AG20443 (cell line): ENCODE measurements at places on chromosomes 16 and 17.
A peak's percentile ranks its signal among the peaks of the same experiment; 100 is the strongest.

- no peak for DNase-seq
Measured at GRCh38 chr16:11200592-11200991, 55.4 kb downstream of the SOCS1 start.

DNA sequence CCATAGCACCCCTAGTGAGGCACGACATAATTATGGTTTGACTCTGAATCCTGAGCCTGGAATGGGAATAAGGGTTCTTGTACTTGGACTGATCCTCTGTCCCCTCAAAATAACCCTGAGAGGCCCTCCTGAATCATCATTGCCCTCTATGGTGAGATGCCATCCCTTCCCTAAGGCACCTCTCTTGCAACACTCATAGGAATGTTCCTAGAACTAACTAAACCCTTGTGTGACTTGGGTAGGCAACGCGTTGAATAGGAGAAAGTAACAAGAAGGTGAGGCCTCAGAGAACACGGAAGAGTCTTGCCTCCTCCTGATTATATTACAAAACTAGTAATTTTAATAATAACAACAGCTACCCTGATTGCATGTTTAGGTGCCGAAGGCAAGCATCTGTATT, 189.1 kb upstream of the ANKFN1 start:
- no peak for DNase-seq

DNA sequence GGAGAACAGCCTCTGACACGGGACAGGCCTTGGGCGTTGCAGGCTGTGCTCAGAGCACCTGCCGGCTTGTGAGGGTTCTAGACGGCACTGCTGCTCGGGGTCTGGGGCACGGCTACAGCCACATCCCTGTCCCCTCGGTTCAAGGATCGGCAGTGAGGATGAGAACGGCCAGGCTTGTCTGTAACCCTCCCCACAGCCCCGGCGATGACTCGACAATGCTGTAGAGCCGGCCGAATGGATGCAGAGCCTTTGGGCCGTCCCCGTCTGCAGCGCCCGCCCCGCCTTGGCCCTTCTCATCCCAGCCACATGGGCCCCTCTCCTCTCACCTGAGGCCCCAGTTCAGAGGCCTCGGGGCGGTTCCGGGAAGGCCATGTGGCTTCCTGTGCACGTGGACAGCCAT, 49.0 kb upstream of the METRNL start:
- DNase-seq = no peak

GRCh38 chr16:22130528-22130927, 31.8 kb upstream of the SDR42E2 start:
- DNase-seq = no peak

- DNase-seq = no peak
Measured at GRCh38 chr17:16569358-16569712, 331 bp upstream of the ZNF287 start.

- no peak for DNase-seq
Measured at GRCh38 chr16:61320791-61321190, 715.4 kb downstream of the CDH8 start.

DNA sequence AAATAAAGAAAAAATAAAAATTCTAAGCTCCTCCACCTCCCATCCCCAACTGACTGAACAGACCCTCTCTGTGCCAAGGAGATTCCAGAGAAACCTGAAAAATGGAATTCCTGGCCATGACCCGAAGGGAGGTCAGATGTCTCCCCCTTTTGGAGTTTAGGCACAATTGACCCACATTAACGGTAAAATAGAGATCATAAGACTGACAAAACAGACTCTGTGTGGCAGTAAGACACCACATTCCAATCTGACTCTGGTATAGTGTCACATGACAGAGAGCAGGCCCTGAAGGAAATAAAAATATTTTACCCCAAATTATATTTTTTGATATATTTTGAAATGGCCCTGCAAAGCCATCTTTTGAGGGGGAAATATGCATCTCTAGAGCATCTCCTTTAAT, 115.1 kb upstream of the ZKSCAN2 start:
- no peak for DNase-seq

GRCh38 chr16:30535777-30536190, 1.1 kb upstream of the ZNF747 start:
- peak; percentile 90 for DNase-seq

DNA sequence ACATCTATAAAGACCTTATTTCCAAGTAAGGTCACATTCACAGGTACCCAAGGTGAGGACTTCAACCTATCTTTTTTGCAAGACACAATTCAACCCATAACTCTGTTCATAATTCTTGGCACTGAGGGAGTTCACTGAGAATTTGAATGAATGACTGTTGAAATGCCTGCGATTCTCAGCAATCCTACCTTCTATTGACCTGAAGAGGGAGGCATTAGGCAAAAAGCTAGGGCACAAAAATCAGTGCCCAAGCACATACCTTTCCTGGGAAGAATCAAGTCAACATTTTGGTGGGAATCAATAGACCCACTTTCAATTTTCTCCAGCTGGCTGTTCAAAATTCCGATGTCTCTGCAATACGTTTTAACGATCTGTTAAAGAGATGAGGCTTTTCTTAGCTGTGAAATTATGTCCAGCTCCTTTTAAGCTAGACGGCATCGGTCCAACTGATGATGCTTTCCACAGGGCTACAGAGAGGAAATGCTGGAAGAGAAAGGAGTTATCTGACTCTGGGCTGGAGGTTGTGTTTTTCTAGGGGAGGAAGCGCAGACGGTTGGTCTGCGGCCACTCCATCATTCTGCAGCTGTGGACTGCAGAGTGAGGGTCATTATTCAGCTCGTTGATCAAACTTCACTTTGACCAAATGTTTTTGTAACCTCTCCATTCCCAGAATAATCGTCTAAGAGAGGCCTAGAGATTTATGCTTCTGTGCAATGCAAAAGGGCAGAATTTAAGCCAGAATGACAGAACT, 25.2 kb downstream of the BCO1 start:
- DNase-seq = no peak

DNA sequence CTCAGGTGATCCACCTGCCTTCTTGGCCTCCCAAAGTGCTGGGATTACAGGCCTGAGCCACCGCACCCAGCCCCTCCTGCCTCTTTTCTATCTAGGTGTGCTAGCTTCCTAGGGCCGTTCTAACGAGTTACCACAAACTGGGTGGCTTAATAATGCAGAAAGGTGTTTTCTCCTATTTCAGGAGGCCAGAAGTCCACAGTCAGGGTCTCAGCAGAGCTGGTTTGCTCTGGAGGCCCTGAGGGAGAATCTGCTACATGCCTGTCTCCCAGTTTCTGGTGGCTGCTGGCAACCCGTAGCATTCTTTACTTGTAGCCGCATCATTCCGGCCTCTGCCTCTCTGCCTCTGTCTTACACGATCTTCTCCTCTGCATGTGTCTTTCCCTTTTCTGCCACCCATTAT, 89.2 kb downstream of the NTN1 start:
- no peak for DNase-seq

- peak; percentile 69 for DNase-seq
Measured at GRCh38 chr17:69060822-69061221, at the start of gene ABCA9. Gene ABCA9, minus strand, starts transcription at chr17:69060927. Its CDS starts 9,801 bp downstream, at chr17:69051126.

- no peak for DNase-seq
Measured at GRCh38 chr16:30356401-30357084, 1.4 kb upstream of the CD2BP2 start.

DNA sequence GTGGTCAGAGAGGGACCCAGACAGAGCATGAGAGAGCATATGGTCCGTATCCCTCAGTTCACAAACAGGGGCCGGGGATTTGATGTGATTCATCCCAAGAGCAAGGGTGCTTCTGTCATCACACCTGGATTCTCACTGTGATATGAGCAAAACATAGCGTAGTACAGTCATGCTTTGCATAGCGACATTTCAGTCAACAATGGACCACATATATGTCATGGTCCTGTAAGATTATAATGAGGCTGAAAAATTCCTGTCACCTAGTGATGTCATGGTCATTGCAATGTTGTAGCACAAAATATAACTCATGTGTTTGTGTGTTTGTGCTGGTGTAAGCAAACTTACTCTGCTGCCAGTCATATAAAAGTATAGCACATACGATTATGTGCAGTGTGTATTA, 207.4 kb upstream of the CDH13 start:
- DNase-seq = no peak

DNA sequence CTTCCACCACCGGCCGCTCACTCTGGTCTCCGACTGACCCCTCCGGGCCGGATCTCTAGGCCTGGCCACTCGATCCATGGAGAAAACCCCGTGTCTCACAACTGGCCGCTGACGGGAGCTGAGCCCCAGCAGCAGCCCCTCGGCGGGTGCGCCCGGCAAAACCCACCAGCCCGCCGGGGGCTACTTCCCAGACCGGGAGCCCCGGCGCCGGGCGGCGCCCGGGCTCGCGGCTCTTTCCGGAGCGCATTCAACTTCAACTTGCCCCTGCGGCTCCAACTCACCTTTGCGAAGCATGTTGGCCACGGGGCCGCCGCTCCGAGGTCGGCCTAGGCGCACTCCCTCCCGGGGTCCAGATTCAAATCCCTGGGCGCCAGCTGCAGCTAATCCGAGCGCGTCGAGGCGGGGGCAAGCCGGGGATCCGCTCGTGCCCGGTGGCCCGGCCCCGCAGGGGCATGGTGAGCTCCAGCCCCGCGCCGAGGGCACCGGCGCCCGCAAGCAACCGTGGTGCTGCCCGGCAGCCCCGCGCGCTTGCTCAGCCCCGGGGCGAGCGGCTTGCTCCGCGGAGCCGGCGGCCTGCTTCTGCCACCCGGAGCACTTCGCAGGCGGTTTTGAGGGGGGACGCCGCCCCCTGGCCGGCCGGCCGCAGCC, 438 bp downstream of the RTN4RL1 start:
- peak; percentile 32 for DNase-seq

DNA sequence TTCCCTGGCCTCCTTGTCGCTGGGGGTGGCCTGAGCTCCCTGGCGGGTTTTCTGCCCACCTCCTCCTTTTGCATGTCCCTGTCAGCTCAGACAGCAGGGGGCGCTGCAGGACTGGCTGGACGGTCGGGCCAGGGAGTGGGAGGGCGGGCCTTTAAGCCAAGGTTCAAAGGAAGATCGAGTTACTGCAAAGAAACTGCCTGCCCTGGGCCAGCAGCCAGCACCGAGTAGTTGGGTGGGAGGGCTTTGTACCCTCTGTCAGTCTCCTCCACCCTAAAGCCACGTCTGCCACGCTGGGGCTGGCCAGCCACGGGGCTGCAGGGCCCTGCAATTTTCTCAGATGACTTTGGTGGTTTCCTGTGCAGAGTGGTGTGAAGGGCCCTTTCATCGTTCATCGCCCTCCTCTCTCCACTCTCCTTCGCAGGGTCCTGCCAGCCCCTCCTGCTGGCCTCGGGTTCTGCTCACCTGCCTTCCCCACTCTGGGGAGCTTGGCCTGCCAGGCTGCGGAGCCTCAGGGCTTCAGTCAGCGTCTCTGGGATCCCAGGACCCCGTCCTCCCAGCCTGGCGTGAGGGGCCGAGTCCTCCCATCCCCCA, 12.3 kb downstream of the GPR142 start:
- peak; percentile 92 for DNase-seq

DNA sequence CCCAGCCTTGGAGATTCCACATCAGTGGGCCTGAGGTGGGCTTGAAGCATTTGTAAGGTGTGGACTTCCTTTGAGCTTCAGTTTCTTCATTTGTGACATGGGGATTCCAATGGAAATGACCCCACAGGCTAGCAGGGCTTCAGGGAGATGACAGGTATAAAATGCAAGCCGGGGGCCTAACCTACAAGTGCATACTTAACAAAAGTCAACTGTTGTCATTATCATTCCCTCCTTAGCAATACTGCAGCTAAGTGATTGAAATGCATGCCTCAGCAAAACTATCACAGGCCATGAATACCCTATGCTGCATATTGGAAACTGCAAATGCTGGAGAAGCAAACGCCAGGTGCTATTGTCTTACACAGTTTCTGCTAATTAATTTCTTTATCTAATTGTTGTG, 19.8 kb downstream of the CCL4 start:
- DNase-seq = no peak

DNA sequence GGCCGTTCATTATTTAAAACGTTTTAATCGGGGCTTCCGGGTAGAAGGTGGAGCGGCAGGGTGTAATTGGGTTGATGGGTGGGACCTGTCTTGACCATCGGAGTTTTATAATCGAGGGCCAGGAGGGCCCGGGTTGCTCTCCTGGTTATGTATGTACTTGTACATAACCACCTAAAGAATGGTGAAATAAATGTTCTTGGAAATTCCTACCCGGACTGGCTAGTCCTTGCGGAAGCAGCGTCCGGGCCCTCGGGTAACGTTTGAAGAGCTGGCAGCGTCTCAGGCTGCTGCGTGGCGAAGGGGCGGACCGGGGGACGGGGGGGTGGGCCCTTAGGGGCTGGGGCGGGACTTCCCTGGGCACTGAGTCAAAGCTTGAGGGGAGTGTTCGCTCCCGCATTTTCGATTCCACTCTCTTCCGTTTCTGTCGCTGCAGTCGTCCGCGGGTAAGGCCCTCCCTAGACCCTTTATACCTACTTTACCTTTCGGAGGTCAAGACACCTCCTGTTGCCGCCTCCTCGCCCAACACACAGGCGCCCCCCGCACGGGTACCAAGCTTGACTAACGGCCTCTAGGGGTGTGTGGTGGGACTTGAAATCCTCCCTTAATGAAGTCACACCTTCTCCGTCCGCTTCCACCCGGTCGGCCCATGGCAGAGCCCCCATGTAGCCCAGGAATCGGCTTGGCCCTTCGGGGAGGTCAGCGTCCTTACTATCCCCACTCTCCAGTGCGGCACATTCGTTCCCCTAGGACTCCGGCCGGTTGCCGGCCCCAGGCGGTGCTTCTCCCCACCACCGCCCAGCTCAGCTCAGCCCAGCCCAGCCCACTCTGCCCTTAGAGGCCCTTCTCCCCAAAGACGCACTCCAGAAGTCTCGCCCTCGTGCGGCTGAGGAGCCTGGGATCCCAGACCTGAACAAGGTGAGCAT, at the start of gene TMEM106A:
TMEM106A (plus strand) TSS at position 396 of the 923 bp plus-strand sequence. CDS start 1,167 bp downstream, outside the sequence.
- DNase-seq = peak; percentile 99
